Epithelial cell of alveolus of lung (primary cell): ENCODE measurements at places on chromosomes 1 and 21. TPM values are rescaled to one million over a fixed set of nuclear protein-coding genes. Genes with fewer than 3 reads are reported as not detected.

The HTR6 gene
- total RNA-seq: not detected in 2 replicates

The LMOD1 gene
- total RNA-seq: 0.56 and 1.0 TPM in 2 replicates

The DCDC2B gene
- not detected in 2 replicates for total RNA-seq

The EDARADD gene
- total RNA-seq: 0.48 and 0.52 TPM in 2 replicates

The ORC1 gene
- total RNA-seq: 7.1 and 8.1 TPM in 2 replicates

The SPRR1A gene
- not detected in 2 replicates for total RNA-seq
